Activated naive CD8-positive, alpha-beta T cell treated with anti-CD3 and anti-CD28 coated beads for 36 hours (primary cell): ENCODE measurements at places on chromosomes 12 and 14. TPM values are rescaled to one million over a fixed set of nuclear protein-coding genes. Genes with fewer than 3 reads are reported as not detected.

Gene BEST3
- not detected for total RNA-seq

Gene ACACB
- 8.8 TPM for total RNA-seq

Gene COA8
- total RNA-seq = 42.9 TPM

Gene SLC25A47
- not detected for total RNA-seq

GRCh38 chr12:130872179-130873096 is 572 bp downstream of the RAN start:
- peaks cover 58% of the 10 kb centered on the region for H3K4me1 ChIP-seq
- H3K4me3 ChIP-seq = peak overlapping the region; percentile 98
- H3K27ac ChIP-seq = peak overlapping the region; percentile 99
- H3K36me3 ChIP-seq = peaks cover 65% of the 10 kb centered on the region

- H3K36me3 ChIP-seq = peaks cover 2% of the 10 kb centered on the region
- no peaks in the 10 kb centered on the region for H3K27me3 ChIP-seq
- H3K4me3 ChIP-seq = no peak overlapping the region
- no peak overlapping the region for H3K27ac ChIP-seq
These were observed 3.1 kb upstream of the CHPT1 start for GRCh38 chr12:101694297-101694848.
